Activated naive CD4-positive, alpha-beta T cell treated with anti-CD3 and anti-CD28 coated beads, Interleukin-2, amount 10 ng/mL, durations not matched to agents 7 days and 5 days (primary cell): ENCODE measurements at places on chromosomes 12 and 14.

DNA sequence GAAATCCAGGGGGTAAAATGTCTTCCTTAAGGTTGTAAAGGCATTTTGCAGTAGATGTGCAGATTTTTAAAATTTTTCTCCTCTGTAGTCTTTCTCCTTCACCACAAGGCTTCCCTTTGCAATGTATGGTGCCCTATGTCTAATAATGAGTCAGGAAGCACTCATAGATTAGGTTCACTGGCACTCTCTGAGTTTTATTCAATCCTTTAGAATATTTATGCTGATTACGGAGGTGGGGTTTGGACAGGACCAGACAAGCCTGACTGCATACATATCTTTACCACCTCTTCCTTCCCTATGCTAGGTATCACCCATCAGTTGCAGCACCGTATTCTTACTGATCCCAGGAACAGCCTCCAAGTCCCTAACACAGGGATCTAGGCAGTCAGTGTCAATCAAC, 99.5 kb downstream of the NEDD1 start:
- H3K27me3 ChIP-seq: peaks cover 4% of the 10 kb centered on the region
- H3K27ac ChIP-seq: no peak overlapping the region
- H3K4me3 ChIP-seq: no peak overlapping the region
- no peaks in the 10 kb centered on the region for H3K4me1 ChIP-seq
- H3K36me3 ChIP-seq: no peaks in the 10 kb centered on the region

GRCh38 chr12:53700567-53700966, 24.7 kb upstream of the ATP5MC2 start:
- H3K4me3 ChIP-seq: no peak overlapping the region
- no peak for DNase-seq
- H3K36me3 ChIP-seq: peaks cover 2% of the 10 kb centered on the region
- peaks cover 90% of the 10 kb centered on the region for H3K27me3 ChIP-seq

DNA sequence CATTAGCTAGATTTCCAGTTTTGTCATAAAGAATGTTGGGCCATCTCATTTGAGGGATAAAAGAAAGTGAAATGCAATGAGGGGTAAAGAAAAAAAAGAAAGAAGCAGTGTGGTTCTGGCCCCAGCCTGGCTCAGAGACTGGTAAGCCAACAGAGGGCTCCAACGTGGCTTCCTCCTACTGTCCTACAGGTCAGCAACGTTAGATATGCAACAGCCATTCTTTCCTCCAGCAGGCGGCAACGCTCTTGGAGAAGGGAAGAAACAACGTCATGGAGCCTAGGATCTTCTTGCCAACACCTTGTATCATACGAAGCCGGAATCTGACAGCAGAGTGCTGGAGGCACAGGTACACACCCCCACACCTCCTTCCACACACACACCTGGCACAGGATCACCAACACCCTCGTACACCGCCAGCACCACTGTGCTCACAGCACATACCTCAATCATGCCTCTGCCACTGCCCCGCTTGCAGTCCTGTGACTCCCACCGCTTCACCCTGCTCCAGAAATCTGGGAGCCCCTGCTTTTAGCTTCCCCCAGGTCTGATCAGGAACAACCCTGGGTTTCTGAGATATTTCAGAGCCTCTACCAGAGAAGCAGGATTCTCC, 102.8 kb downstream of the RPAP3 start:
- peaks cover 4% of the 10 kb centered on the region for H3K36me3 ChIP-seq
- no peak overlapping the region for H3K27ac ChIP-seq
- no peak overlapping the region for H3K4me3 ChIP-seq
- no peaks in the 10 kb centered on the region for H3K27me3 ChIP-seq
- no peaks in the 10 kb centered on the region for H3K4me1 ChIP-seq

DNA sequence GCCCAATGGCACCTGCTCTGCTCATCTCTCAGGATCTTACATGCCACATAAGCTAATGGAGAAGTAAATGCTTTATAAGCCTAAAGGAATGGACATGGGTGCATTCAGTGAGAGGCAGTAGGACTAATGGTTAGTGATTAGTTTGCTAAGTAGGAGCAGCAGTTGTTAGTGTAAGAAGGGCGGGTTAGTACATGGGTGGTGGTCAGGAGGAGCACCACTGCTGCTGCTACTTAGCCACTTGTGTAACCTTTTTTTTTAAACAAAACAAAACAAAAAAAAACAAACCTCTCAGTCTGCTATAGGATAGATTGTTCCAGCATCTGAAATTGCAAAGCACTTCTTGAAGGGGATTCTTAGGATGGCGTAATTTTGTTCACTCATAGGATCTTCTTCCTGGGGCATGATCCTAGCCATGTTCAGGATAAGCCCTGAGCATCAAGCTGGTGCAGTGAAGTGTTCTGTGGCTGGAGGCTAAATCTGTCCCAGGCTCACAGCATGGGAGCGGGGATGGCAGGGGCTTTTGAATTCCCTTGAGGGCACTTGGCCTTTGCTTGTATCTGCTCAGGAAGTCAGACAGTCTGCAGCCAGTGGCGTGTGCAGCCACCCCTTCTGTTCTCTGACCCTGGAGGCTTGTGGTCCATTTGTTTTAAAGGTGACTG, 63.6 kb downstream of the CHST11 start:
- peaks cover 21% of the 10 kb centered on the region for H3K36me3 ChIP-seq
- DNase-seq: no peak
- H3K4me3 ChIP-seq: no peak overlapping the region

DNA sequence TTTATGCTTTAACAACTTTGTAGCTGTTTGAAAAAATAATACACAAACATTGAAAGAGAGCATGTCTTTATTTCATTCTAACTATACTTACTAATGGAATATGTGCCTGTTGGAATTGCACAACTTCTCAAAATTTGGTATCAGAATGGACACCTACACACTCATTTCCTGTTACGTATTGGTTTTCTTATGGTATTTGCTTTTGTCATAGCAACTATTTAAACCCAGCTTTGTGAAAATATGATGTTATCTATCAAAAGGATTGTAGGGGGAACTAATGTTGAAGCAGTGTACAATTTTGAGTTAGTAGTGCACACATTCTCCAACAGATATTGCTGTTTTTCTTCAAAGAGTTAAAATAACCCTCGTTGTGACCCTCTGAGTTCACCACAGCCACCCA, 52.6 kb downstream of the RBMS2 start:
- no peak overlapping the region for H3K27ac ChIP-seq
- no peaks in the 10 kb centered on the region for H3K36me3 ChIP-seq
- peaks cover 19% of the 10 kb centered on the region for H3K4me1 ChIP-seq
- peaks cover 3% of the 10 kb centered on the region for H3K27me3 ChIP-seq

GRCh38 chr12:9341260-9341585, 133.0 kb upstream of the PZP start:
- DNase-seq: no peak
- H3K36me3 ChIP-seq: peaks cover 4% of the 10 kb centered on the region
- H3K27ac ChIP-seq: peak overlapping the region; percentile 66

DNA sequence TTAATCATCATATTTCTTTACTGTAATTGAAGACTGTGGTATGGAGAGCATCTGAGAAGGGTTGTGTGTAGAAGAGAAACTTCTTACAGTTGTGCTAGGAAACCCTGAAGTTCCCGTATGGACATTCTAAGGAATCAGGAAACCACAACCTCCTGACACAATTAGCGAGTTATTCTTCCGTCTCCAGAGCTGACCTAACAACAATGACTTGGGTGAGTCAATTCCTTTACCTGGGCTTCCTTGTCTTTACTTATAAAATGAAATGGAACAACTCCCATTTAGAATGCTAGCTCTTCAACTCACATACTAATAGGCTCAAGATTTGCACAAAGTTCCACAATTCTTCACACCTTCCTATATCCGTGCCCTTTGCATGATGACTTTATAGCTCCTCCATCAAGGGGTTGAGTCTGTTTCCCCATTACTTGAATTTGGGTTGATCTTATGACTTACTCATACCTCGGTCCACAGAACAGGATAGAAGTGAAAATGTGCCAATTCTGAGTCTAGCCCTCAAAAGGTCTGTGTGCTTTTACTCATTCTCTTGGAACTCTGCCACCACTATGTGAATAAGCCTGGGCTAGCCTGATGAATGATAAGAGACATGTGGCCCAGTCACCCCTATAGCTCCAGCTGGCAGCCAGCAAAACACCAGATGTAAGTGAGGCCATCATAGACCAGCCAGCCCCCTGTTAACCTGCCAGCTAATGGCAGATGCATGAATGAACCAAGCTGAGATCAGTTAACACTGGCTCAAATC, 459.4 kb downstream of the ETNK1 start:
- no peaks in the 10 kb centered on the region for H3K4me1 ChIP-seq
- H3K36me3 ChIP-seq: no peaks in the 10 kb centered on the region
- no peak overlapping the region for H3K4me3 ChIP-seq

GRCh38 chr14:69573205-69573830, 1.4 kb downstream of the CCDC177 start:
- H3K27me3 ChIP-seq: peaks cover 96% of the 10 kb centered on the region
- H3K4me3 ChIP-seq: no peak overlapping the region
- DNase-seq: no peak
- H3K36me3 ChIP-seq: no peaks in the 10 kb centered on the region
- peak overlapping the region; percentile 38 for H3K27ac ChIP-seq

DNA sequence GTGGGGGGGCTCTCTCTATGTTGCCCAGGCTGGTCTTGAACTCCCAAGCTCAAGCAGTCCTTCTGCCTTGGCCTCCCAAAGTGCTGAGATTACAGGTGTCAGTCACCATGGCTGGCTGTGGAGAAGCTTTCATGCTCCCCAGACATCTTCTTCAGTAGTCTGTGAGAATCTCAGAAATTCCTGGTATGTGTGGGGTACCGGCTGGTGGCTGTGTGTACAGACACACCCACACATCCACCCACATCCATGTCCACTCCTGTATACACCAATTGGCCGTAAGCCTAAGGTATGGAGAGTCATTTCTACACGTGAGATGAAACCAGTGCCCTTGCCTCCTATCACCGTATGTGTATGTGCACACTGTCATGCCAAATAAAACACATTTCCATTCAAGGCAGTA, 27.8 kb downstream of the GPRC5D start:
- H3K4me1 ChIP-seq: no peaks in the 10 kb centered on the region
- H3K27ac ChIP-seq: no peak overlapping the region
- H3K4me3 ChIP-seq: no peak overlapping the region
- no peak for DNase-seq
